ENCODE measurements at places on chromosomes 7 and 10.

DNA sequence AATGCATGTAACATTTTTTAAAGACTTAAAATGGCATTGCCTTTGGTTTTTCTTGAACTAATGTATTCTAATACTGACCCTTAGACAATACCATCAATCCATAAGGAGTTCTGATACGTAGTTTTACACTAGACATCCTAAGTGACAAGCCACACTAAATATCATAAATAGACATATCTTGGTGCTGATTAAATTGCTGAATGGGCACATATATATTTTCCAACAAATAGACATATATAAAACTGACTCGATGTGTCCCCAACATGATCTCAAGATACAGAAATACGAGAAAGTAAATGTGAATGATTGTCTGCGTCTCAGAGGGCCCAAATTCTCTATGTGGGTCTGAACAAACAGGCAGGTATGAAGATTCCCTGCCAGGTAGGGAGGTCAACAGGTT is 99.8 kb downstream of the NEBL start:
- no peak for DNase-seq

DNA sequence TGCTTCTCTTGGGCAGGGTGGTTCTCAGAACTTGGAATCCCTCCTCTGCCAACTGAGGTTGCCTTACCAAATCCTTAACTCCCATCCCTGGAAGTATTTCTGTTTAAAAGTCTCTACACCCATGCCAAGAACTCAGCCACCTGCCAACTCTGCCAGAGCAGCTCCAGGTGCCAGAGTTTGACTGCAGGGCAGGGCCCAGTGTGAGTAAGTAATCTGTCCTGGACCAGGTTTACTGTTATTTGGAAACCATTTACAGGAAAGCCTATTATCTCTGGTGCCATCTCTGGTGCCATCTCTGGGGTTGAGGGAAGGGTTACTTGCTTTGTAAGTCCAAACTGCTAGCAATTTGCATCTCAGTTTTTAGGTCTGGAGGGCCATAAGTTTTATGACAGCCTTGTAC is 2.5 kb downstream of the TSPAN15 start:
- no peak for DNase-seq

DNA sequence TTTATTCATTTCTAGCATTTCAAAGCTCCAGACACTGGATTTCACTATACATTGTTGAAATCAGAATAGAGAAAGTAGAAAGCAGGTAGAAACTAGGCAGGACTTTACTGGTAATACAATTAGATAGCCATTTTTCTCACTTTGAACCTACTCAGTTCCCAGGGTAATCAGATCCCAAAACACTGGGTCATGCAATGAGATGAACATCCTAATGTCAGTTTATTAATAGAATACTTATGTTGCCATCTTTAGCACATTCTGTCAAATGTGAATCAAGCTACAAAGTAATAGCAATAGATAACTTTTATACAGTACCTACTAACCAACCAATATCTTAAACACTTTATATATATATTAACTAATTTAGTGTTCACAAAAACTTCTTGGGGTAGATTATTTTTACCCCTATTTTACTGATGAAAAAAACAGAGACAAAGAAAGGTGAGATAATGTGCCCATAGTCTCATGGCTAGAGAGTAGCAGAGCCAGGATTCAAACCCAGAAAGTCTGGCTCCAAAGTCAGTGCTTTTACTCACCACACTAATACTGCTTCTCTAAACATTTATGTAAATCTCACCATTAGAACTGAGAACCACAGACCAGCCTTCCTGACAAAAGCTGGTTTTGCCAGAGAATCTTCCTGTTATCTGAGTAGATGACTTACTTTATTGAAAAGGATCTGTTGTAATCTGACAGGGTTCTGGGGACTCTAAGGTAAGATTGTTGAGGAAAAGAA is 153.8 kb upstream of the KAT6B start:
- DNase-seq: no peak

DNA sequence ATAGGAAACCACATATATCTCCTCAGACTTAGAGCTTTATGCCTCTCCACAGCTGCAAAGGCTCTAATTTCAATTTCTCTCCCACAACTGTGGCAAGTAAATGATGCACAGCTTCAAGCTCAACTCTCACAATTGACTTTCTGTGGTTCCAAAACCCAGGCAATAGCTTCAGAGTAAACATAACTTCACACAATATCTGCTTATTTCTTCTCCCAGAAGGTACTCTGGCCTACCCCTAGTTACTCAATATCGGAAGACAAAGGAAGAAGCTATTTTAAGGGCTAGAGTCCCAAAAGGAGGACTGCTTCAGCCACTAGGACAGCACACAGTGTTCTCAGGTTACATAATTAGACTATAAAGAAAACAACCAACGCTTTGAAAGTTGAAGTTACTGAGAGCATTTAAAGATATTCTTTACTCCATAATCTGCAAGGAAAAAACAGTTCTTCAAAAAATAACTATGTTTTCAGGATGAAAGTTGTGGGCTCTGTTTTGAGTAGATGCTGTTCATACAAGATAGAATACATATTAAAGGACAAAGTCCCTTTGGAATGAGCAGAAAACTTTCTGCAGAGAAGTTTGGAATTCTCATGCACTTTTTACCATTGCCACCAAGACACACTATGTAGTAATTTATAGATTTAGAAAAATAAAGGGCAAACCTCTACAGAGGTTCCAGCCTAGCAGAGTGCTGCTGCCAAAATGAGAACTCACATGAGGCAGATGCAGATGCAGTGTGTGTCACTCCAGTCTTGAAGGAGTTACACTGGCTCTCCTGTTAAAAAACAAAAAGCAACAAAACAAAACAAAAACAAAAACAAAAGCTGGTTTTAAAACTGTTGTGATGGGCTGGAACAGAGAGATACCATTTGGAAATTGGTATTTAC is 81.8 kb downstream of the NT5C2 start:
- DNase-seq: no peak

DNA sequence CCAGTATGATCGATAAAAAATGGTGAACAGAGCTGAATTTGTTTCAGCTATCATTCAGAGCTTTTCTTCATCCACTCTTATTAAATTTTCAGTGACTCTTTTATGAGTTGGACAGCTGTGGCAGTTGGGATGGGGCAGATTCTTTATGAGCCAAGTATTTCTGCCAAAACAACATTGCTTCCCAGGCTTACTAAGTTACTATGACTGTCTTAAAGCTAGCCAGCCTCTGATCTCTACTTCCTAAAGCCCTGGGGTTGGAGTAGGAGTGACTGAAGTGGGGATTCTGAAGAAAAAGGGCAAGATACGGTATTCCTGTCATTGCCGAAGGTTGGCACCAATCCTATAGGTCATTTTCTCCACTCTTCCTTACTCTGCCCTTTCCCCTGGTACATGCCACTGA is 12.7 kb downstream of the RPP30 start:
- DNase-seq: no peak

- no peak for DNase-seq
These were observed 57.0 kb downstream of the AP3M1 start for GRCh38 chr10:74093530-74094164.

GRCh38 chr10:7657552-7657951 is 9.2 kb downstream of the ITIH5 start:
- no peak for DNase-seq

DNA sequence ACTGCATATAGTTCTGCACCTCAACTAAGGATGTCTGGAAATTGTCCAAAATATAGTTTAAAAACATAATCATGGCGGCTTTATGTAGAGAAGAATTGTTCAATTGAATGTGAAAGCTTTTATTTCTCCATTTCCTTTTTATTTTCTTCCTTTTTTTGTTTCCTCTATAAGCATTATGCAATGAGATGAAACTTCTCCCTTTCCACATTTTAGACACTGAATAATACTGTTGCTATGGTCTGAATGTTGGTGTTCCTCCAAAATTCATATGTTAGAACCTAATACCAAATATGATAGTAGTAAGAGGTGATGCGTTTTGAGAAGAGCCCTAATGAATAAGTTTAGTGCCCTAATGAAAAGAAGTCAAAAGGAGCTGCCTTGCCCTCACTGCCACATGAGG is 175.0 kb downstream of the RNLS start:
- no peak for DNase-seq

- DNase-seq: no peak
These were observed 123.7 kb upstream of the TCERG1L start for GRCh38 chr10:131435232-131435631.

- DNase-seq: no peak
These were observed 58.4 kb upstream of the PCGF5 start for GRCh38 chr10:91162050-91162494.

DNA sequence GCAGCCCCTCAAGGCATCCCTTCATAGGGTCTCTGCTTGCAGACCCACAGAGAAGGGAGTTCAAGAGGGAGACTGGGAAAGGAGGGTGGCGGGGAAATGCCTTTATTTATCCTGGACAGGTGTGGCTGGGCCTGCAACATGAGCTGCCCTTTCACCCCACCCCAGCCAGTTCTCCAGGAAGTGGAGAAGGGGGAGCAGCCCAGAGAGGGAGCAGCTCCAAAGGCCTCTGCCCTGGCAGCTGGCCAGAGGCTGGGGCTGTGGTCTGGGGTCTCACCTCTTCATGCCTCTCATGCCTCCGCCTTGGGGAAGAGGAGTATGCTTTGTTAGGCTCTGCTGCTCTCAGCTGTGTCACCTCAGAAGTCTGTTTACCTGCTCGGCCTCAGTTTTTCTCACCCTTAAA is 3.1 kb downstream of the LDB3 start:
- no peak for DNase-seq

DNA sequence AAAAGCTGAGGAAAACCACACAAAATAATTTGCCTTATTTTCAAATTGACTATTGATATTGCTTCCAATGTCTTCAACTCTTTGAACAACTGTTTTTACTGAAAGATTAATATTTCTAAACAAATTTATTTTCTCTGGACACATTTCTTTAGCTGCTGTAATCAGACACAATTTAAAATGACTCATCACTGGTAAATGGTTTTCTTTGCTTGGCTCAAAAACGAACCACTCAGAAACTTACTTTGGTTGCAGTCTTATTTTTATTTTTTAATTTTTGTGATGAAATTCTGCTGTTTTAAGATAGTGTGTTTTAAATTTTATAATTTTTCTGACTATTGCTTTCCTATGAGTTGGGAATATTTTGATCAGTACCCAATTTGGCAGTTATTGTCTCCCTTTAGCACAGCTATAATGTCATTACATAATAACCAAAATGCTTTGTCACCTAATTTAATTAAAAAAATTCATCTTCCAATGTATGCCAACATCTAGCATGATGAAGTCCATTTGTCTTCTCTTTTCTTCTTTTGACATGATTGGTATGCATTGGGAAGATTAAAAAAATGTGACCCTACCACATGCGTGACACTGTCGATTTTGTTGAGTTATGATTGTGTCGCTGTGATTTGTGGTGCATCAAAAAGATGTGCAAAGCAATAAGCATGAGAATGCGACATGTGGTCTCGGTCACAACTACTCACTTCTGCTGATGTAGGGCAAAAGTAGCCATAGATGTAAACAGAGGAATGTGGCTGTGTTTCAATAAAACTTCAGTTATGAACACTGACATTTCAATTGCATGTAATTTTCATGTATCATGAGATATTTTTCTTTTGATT is 222.3 kb downstream of the SUGCT start:
- no peak for DNase-seq

GRCh38 chr10:128000471-128001362 is 93.8 kb downstream of the PTPRE start:
- DNase-seq: no peak

DNA sequence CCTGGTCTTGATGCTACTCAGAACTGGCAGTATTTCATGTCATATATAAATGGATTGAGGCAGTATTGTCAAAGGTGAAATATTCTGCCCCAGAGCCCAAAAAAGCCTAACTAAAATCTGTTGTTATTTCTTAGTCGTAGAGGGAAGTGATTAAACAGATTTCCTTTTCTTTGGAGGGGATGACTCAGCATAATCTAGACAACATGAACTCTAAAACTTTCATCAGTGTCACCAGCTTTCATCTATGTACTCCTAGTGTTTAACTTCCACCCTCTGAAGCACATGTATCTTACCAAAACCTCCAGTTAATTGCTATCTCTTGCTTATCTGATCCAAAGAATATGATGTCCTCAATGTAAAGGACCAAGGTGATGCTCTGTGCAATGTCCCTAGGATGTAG is 97.1 kb upstream of the ARID5B start:
- DNase-seq: no peak

- DNase-seq: no peak
These were observed 142.0 kb downstream of the DOCK1 start for GRCh38 chr10:127046975-127047877.

Data from NCI-H2029 (cell line).